ENCODE measurements at places on chromosomes 3 and 15. TPM values are rescaled to one million over a fixed set of nuclear protein-coding genes. Genes with fewer than 3 reads are reported as not detected.
A peak's percentile ranks its signal among the peaks of the same experiment; 100 is the strongest.

The SPESP1 gene
- 2.0 TPM for total RNA-seq

DNA sequence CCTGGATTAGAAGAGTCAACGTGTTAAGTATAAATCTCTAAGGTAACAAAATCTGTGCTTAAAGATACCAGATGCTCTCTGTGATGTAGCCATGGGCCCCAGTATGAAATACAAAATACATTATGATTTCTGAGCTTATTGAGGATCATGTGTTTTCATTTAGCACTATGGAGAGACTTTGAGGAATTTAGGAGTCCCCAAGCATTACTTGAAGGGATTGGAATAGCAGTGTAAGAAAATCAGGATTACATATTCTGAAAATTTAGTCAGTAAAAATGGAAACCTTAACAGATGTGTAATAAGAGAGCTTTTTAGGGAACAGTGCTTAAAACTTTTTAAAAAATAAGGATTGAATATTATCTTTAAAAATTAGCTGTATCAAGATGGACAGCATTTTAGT, 35.5 kb downstream of the ECT2 start:
- DNase-seq = no peak

DNA sequence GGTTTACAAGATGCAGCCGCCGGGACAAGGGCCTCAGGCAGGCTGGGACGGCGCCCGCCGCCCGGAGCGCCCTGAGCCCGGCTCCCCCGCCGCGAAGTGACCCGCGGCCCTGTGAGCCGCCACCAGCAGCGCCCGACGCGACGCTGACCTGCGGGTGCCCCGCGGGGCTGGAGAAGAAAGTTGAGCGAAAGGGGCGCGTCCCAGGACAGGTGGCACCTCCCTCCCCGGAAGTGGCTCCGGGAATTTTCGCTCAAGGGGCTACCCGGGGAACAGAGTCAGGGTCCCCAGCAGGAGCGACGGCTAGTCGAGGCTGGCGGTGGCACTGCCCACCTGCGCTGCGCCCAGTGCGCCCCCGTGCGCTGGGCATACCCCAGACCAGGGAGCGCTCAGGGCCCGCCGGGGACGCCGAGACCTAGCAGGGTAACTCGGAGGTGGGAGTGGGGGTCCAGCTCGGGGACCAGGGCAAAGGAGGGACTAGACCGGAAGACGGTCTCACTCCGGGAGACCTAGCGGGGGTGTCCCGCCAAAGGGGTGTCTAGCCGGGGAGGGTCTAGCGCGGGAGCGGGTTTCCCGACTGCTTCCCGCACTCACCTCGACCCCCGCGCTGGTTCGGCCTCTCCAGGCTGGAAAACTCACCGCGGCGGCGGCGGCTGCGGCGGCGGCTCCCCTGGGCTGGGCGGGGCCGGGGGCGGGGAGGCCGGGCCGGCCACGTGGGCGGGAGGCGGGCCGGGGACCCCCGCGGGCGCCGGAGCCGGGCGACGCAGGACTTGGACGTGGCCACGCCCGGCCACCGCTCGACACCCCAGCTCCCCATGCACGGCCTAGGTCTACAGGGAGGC, 18.4 kb downstream of the SPATA12 start:
- peak; percentile 77 for DNase-seq

DNA sequence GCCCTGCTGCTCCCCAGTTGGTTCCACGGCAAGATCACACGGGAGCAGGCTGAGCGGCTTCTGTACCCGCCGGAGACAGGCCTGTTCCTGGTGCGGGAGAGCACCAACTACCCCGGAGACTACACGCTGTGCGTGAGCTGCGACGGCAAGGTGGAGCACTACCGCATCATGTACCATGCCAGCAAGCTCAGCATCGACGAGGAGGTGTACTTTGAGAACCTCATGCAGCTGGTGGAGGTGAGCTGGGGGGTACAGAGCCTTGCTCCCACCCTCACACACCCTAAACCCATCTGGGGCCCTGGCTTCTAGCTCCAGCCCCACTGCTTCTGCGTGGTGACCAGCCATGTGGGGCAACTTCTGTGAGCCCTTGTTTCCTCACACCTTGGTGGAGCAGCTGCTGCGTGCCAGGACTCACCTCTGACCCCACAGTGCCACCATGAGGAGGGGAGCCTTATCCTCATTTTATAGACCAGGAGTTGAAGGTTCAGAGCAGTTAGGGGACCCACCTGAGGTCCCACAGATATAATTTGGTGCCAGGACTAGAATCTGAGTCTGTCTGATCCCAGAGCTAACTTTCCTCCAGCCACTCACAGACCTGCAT, 13.3 kb upstream of the LMAN1L start:
- no peak for DNase-seq

- no peak for DNase-seq
Observed at GRCh38 chr15:70442616-70443321, 320.6 kb downstream of the UACA start.

DNA sequence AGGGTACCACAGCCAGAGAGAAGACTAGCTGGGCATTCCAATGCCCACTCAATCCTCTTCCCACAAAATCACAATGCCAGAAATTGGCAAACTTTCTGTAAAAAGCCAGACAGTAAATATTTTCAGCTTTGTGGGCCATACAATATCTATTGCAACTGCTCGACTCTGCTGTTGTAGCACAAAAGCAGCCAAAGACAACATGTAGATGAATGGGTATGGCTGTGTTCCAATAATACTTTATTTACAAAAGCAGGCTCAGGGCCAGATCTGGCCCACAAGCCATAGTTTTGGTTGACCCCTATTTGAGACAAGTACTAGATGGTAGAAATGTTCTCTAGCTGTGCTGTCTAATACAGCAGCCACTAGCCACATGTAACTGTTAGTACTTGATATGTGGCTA, 330.9 kb downstream of the ERC2 start:
- DNase-seq = no peak

- DNase-seq = no peak
Observed at GRCh38 chr15:101206176-101206591, 45.7 kb downstream of the CHSY1 start.

DNA sequence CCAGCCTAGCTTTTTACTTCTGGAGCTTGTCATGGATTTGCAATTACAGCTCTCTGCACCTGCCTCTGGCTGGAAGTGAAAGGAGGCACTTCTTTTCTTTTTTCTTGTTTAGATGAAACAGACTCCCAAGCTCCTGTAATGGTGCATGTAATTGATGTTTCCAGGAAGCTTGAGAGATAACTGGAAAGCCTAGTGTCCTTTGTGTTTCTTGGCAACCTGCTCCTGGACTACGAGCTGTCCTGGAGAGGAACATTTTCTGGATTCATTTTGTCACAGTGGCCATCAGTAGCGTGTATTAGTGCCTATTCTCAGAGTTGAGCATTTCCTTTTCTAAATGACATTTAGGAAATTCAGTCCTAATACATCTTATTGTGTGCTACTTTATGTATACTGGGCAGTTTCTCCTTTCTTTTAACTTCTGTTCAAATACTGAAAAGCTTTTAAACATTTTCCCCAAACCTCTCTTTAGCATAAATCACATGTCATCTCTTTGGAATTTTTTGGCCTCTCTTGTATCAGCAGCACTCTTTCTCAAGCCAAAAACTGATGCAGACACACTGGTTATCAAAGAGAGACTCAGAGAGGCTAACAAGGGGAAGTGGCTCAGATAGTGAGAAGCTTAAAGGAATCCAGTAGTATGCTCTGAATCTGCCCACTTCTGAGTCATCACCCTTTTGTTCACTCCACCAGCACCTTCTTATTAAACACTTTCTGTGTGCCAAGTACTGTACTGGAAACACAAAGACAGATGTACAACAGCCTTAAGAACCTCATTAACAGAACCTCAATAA, 62.6 kb upstream of the SLC2A2 start:
- DNase-seq = no peak

The C3orf70 gene
- total RNA-seq = 3.6 TPM

GRCh38 chr3:88195951-88196434, 46.2 kb downstream of the C3orf38 start:
- no peak for DNase-seq

The TUBGCP5 gene
- total RNA-seq = 16.4 TPM

The IL5RA gene
- total RNA-seq = 3.5 TPM

GRCh38 chr3:42489116-42489936, 13.1 kb upstream of the VIPR1 start:
- DNase-seq = no peak

The FGF7 gene
- 38.3 TPM for total RNA-seq

GRCh38 chr3:180529778-180530177, 72.2 kb upstream of the TTC14 start:
- DNase-seq = no peak

GRCh38 chr3:45981346-45982074, 14.1 kb downstream of the FYCO1 start:
- no peak for DNase-seq

The PDCD6IP gene
- 141 TPM for total RNA-seq

DNA sequence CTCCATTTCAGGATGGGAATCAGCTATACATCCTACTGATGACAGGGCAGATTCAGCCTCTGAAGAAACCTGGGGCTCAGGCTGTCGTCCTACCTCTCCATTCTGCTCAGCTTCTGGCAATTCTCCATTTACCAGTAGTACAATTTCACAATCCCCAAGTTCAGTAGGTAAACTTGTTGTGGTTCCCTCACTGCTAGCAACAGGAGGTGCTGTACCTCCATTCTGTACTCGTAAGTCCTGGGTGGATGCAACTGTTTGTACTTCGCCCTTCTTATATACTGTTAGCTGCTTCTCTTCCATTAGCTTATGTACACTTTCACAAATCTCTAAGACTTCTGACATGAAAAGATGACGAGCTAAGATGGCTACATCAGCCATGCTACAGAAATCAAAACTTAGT, 11.6 kb downstream of the ZBTB11 start:
- no peak for DNase-seq

GRCh38 chr15:87470923-87471322, 785.6 kb downstream of the NTRK3 start:
- no peak for DNase-seq

GRCh38 chr15:63466378-63467192, 37.8 kb upstream of the USP3 start:
- DNase-seq = no peak

DNA sequence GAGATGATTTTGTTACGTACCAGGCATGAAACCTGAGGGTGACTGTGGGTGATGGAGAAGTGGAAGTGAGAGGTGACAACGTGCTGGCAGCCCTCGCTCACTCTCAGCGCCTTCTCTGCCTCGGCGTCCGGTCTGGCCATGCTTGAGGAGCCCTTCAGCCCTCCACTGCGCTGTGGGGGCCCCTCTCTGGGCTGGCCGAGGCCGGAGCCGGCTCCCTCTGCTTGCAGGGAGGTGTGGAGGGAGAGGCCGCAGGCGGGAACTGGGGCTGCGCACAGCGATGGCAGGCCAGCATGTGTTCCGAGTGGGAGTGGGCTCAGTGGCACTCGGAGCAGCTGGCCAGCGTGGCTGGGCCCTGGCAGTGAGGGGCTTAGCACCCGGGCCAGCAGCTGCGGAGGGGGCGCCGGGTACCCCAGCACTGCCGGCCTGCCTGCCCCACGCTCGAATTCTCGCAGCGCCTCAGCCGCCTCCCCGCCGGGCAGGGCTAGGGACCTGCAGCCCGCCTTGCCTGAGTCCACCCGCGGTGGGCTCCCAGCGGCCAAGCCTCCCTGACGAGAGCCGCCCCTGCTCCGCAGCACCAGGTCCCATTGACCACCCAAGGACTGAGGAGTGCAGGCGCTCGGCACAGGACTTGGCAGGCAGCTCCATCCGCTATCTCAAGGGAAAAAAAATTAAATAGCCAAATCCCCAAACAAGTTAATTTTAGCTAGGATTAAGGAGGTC, 29.7 kb upstream of the MYRIP start:
- no peak for DNase-seq

The RHOV gene
- total RNA-seq = not detected
